ENCODE measurements at places on chromosomes 6 and 20.

DNA sequence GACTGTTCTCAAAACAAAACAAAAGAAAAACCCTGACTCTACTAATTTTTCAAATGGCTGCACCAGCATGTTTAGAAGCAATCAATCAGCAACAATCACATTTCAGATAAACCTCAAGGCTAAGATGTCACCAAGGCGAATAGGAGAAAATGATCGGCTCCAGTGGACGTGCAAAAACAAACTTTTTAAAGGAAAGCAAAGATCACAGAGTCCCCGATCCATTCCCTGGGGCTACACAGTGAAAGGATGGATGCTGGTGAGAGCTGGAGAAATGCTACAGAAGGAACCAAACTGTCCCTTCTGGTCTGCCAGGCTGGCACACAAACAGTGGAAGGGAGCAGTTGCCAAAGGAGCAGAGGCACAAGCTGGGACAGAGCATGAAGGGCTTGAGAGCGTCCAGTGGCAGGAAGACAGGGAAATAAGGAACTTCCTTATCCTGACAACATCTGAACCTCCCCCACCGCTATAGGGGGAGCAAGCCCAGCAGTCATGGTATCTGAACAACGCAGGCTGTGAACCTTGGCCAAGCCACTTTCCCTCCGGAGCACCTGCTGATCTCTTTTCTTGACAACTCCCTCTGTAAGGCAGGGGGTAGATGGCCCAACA is 73.7 kb upstream of the HIVEP1 start:
- no peaks in the 10 kb centered on the region for H3K27me3 ChIP-seq
- no peak for DNase-seq
- H3K36me3 ChIP-seq: no peaks in the 10 kb centered on the region
- H3K4me1 ChIP-seq: no peaks in the 10 kb centered on the region
- no peak overlapping the region for H3K27ac ChIP-seq

DNA sequence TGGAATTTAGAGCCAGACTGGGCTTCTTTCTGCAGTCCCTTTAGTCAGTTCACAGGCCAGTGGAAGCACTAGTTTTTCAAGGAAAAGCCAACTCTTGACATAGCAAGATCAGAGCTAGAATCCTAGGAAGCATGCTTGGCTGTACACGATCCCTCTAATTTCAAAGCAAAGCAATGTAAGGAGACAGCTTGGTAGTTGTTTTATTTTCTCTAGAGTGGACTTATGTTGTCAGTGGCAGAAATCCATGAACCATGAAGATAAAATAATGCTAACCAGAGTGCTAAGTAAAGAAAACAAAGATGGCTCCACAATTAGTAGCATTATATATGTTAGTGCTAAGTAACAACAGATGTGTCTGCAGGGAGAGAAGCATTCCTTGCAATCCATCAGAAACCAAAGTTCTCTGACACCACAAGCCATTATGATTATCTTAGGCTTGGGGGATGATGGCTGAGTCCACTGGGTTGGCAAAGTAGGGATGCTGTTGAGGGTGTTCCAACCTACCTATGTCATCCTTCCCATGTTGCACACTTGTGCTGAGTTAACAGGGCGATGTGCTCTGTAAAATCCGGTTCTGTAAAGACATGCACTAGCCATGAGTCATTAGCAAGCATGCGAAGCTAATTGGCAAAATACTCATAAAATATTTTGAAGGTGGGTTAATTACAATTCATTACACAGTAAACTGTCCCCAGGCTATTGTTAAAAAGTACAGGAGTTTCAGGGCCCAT is 115.2 kb downstream of the BMP2 start:
- no peaks in the 10 kb centered on the region for H3K36me3 ChIP-seq
- H3K4me1 ChIP-seq: no peaks in the 10 kb centered on the region
- DNase-seq: no peak

- H3K27me3 ChIP-seq: no peaks in the 10 kb centered on the region
- no peak for DNase-seq
- H3K27ac ChIP-seq: no peak overlapping the region
Measured at GRCh38 chr20:438571-439469, 23.5 kb downstream of the TBC1D20 start.

DNA sequence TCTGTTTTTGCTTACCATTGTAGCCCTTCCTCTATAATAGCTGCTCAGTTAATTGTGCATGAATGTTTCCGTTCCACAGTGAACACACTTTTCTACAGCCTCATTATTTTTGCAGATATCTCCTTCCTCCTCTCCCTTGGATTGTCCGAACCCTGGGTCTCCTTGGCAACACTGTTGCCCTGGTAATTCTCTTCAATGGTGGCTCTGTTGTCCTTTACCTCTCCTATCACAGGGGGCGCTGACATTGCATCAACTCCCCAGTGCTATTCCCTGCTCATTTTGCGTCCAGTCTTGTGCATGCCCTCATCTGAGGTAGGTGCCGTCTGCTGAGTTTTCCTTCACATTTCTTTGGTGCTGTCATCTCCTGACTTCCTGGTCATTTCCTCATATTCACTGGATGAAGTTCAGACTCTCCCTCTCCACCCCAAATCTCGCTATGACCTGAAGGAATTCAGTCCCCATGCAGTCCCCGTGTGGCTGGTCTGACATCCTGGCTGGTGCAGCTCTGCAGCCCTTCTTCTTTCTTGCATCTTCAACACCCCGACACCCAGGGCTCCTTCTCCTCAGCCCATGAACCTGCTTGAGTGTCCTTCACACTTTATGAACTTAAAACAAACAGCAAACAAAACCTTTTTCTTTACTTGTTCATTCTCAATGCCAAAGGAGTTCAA is 21.1 kb downstream of the PHACTR2 start:
- no peaks in the 10 kb centered on the region for H3K4me1 ChIP-seq
- no peak overlapping the region for H3K27ac ChIP-seq
- H3K4me3 ChIP-seq: no peak overlapping the region
- no peaks in the 10 kb centered on the region for H3K27me3 ChIP-seq

DNA sequence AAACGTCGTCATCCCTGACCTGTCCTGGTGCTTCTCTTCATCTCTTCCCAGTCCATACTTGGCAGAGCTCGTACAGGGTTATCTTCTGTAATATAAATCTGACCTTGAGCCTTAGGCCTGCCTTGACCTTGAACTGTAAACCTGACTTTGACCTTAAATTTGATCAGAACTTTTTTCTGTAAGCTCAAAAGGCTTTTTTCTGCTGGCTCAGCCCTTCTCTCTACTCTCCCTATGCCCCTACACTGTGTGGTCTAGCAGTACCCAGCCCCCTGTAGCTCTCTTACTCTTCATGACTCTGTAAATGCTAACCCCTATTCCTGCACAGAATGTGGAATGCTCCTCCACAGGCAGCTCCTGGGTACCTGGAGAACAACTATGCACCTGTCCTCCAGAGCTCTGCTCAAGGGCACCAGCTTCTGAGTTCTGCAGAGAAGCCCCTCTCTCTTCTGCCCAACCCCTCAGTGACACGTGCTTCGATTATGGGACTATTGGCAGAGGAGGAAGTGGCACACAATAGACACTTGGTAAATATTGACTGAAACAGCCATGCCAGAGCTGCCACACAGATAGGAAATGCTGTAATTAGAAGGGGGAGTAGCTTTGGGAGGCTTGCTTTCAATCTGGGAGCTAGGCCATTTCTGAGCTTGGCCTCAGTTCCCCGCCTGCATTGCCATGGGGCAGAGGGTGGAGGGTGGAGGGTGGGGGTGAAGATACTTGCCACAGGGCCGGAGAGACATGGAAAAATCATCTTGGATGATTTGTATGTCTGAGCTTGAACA is 15.4 kb downstream of the SNPH start:
- H3K36me3 ChIP-seq: no peaks in the 10 kb centered on the region
- H3K27me3 ChIP-seq: no peaks in the 10 kb centered on the region
- peaks cover 7% of the 10 kb centered on the region for H3K4me1 ChIP-seq
- H3K27ac ChIP-seq: no peak overlapping the region
- no peak for DNase-seq

- H3K36me3 ChIP-seq: no peaks in the 10 kb centered on the region
- H3K27ac ChIP-seq: no peak overlapping the region
- H3K4me3 ChIP-seq: no peak overlapping the region
- DNase-seq: no peak
- H3K27me3 ChIP-seq: no peaks in the 10 kb centered on the region
- no peaks in the 10 kb centered on the region for H3K4me1 ChIP-seq
Measured at GRCh38 chr6:129908858-129909257, 47.7 kb upstream of the TMEM244 start.

DNA sequence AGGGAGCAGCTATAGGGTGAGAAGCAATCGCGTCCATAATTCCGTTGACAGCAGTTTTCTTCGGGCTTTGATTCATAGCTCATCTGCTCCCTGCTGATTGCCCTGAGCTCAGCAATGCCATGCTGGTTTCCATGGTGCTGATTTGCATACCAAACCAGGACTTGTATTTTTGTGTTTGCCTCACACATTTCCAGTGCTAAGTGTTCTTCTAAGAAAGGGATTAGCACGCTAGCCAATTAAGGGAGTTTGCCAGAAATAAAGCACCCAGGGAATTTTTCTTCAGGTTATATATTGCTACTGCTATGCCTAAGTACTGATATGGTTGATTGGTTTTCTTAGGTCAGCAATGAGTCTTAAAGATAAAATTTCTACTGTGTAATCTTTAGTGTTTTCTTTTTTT is 177.6 kb downstream of the PLCB1 start:
- H3K4me1 ChIP-seq: no peaks in the 10 kb centered on the region
- no peaks in the 10 kb centered on the region for H3K36me3 ChIP-seq
- H3K27ac ChIP-seq: no peak overlapping the region
- H3K27me3 ChIP-seq: no peaks in the 10 kb centered on the region
- no peak overlapping the region for H3K4me3 ChIP-seq
- no peak for DNase-seq

GRCh38 chr6:7254980-7255835 is 57.8 kb downstream of the SSR1 start:
- H3K4me1 ChIP-seq: no peaks in the 10 kb centered on the region
- no peak for DNase-seq
- no peaks in the 10 kb centered on the region for H3K27me3 ChIP-seq

DNA sequence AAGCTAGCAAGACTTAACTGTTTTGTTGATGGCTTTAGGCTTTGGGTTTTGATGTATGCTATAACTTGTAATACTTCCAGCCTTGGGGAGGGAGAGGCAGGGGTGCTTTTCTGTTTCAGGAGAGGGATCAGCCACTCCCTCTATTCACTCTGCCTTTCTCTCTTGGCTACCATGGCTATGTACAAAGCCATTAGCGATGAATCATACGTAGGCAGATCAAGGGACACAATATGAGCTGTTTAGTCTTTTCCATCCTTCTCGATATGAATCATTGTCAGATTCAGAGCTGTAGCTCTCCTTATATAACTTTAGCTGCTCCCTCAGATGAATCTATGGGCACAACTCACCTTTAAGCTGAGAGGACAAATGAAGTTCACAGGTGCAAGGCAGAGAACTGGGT is 230.6 kb downstream of the TSHZ2 start:
- H3K27me3 ChIP-seq: peaks cover 42% of the 10 kb centered on the region
- no peak overlapping the region for H3K27ac ChIP-seq
- no peaks in the 10 kb centered on the region for H3K36me3 ChIP-seq
- H3K4me3 ChIP-seq: no peak overlapping the region

- H3K4me1 ChIP-seq: peaks cover 8% of the 10 kb centered on the region
- DNase-seq: no peak
- no peak overlapping the region for H3K4me3 ChIP-seq
- H3K27ac ChIP-seq: no peak overlapping the region
- no peaks in the 10 kb centered on the region for H3K27me3 ChIP-seq
- no peaks in the 10 kb centered on the region for H3K36me3 ChIP-seq
Measured at GRCh38 chr6:38261626-38262025, 378.1 kb downstream of the BTBD9 start.

DNA sequence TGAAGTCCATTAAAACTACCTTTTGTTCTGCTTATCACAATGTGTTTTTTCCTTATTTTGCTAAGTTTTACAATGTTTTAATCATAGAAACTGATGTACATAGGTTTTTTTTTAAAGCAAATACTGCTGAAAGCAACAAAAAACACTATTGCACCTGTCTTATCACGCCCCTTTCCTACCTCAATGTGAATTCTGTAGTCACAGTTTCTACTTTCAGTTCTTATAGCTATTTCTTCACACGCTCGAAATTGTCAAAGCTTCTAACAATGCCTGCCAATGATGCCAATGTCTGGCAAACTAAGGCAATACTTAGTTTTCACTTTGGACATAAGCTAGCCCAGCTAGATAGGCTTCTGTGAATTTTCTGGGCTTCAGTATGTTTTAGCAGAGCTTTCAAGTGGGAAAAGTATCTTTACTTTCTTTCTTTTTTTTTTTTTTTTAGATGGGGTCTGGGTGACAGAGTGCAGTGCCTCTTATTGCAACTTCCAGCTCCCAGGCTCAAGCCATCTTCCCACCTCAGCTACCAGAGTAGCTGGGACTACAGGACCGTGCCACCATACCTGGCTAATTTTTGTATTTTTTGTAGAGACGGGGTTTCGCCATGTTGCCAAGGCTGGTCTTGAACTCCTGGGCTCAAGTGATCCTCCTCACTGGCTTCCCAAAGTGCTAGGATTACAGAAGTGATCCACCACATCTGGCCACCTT is 85.5 kb upstream of the HTR1B start:
- no peak overlapping the region for H3K4me3 ChIP-seq
- no peaks in the 10 kb centered on the region for H3K27me3 ChIP-seq
- DNase-seq: no peak
- H3K36me3 ChIP-seq: no peaks in the 10 kb centered on the region
- H3K4me1 ChIP-seq: no peaks in the 10 kb centered on the region

- no peaks in the 10 kb centered on the region for H3K4me1 ChIP-seq
- no peak for DNase-seq
- peaks cover 22% of the 10 kb centered on the region for H3K36me3 ChIP-seq
- H3K4me3 ChIP-seq: no peak overlapping the region
Measured at GRCh38 chr20:24969186-24970029, 20.3 kb downstream of the CST7 start.

- H3K4me1 ChIP-seq: no peaks in the 10 kb centered on the region
- no peaks in the 10 kb centered on the region for H3K27me3 ChIP-seq
- DNase-seq: no peak
- peaks cover 25% of the 10 kb centered on the region for H3K36me3 ChIP-seq
Measured at GRCh38 chr20:38504368-38505090, 31.9 kb downstream of the RALGAPB start.

DNA sequence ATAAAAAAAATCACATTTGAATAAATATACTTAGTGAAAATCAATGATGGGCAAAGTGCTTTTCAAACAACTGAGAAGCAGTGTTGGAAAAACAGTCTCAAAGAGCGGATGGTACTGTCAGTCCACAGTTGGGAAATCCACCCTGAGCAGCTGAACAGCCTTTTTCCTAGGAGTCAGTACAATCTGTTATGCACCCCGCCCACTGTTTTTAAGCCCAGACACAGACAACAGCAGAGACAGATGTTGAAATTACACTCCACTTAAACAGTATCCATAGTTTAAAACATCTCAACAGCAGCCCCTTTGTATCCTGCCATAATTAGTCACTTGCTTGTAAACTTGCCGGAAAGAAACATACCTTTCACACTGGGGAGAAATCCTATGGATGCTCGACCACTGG is 372 bp downstream of the KIAA0408 start:
- H3K27me3 ChIP-seq: no peaks in the 10 kb centered on the region
- no peaks in the 10 kb centered on the region for H3K36me3 ChIP-seq
- DNase-seq: no peak
- no peak overlapping the region for H3K4me3 ChIP-seq
- H3K4me1 ChIP-seq: no peaks in the 10 kb centered on the region
- H3K27ac ChIP-seq: no peak overlapping the region

- no peaks in the 10 kb centered on the region for H3K27me3 ChIP-seq
- H3K4me3 ChIP-seq: no peak overlapping the region
- H3K36me3 ChIP-seq: peaks cover 38% of the 10 kb centered on the region
- no peak for DNase-seq
Measured at GRCh38 chr6:129615020-129615419, 95.0 kb downstream of the ARHGAP18 start.

GRCh38 chr20:60694763-60695162 is 557.3 kb upstream of the CDH4 start:
- H3K36me3 ChIP-seq: no peaks in the 10 kb centered on the region
- H3K4me1 ChIP-seq: no peaks in the 10 kb centered on the region
- no peak overlapping the region for H3K27ac ChIP-seq
- no peaks in the 10 kb centered on the region for H3K27me3 ChIP-seq
